ENCODE measurements at places on chromosomes 3 and 15. TPM values are rescaled to one million over a fixed set of nuclear protein-coding genes. Genes with fewer than 3 reads are reported as not detected.

- no peak for DNase-seq
These were observed 11.2 kb downstream of the C3orf52 start for GRCh38 chr3:112097378-112097777.

- DNase-seq = no peak
These were observed 127.5 kb downstream of the MEGF11 start for GRCh38 chr15:66126031-66126441.

DNA sequence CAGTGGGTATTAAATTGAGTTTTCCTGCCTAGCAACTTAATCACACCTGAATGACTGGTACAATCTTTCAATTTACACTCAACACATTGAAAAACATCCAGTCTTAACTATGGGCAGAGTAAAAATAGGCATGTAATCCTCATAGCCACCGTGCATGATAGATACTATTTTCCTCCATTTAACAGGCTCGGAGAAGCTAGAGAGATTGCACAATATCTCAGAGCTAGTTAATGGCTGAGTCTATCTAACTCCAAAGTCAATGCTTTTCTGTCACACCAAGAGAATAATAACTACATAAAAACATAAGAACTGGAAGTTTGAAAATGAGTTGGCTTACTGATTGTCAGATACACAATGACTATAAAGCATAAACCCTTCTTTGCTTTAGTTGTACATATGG lies 36.8 kb downstream of the LSAMP start:
- no peak for DNase-seq

DNA sequence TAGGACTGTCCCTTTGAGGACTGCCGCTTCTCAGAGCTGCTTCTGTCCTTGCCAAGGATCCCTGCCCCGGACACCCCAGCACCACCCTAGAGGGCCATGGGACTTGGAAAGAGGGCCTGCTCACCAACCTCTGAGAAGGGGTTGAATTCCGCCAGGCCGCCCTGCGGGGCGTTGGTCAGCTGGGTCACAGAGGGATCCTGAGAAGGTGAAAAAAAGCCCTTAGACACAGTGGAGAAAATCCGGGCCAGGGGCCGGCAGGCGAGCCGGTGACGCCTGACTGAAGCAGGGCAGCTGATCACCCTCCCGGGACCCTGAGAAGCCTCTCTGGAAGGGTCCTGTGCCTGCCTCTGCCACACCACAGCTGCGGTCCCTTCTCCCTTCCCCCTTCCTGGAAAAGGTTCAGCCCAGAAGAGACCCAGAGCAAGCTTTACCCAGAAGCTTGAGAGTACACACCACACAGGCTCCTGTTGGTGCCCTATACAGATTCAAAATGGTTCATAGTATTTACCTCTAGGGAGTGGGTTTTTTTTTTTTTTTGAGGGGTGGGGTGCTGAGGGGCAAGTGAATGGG lies 11.6 kb upstream of the ULK3 start:
- no peak for DNase-seq

- DNase-seq = no peak
These were observed 114.0 kb upstream of the PLCL2 start for GRCh38 chr3:16770792-16771191.

DNA sequence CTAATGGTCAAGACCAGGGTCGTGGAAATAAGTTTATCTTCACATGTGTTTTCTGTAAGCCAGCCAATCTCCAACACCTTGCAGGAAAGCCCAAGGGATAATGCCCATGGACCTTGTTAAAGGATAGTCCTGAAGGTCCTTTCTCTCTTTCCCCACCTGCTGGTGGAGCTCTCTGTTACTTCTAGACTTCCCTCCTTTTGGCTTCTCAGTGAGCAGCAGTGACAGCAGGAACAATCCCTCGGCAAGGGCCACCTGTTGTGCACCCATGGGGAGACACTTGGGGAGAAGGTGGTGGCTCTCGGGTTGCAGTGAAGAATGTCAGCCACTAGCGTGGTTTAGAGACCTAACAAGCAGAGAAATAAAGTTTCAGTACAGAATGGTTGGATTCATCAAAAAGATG lies 84.0 kb upstream of the OSBPL11 start:
- DNase-seq = no peak

DNA sequence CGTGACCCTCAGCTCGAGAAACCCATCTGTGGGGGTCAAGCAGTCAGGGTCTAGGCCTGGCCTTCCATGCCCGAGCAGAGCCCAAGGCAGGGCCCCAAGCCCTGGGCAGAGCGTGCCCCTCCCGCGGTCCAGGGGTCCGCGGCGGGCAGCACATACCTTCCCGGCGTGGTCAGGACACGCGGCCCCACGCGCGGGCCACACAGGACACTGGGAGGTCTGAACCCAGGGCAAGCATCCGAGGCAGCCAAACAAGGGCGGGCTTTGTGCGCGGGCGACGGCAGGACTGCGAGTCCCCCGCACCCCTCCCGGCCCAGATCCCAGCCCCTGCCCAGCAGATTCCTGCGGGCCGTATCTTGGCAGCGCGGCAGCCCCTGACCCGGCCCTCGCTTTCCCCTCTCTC lies 61.6 kb upstream of the ACAN start:
- DNase-seq = no peak

- no peak for DNase-seq
These were observed 51.0 kb downstream of the MME start for GRCh38 chr3:155131104-155131503.

DNA sequence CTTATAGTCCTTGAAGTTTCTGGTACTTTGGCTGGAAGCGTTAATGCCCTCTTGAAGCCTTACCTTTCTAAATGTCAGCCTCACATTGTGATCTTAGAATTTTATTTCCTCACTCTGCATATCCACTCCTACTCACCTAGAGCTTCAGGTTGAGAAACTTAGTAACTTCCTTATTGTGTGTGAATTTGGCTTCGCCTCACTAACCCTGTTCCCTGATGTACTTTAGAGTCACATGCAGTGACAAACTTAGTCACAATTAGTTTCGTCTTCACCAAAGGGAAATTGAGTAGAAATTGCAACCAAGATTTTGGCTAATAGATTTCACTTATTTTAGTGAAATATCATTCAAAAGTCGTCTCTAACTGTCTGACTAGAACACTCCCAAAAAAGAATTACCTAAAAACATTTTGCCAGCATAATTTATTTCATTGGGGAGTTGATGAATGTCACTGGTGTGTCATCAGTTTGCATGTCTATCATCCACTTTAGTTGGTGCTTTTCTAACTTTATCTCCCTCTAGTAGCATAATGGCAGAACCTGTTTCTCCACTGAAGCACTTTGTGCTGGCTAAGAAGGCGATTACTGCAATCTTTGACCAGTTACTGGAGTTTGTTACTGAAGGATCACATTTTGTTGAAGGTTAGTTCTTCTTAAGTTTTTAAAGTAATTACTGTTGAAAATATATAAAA lies 960 bp downstream of the MFN1 start:
- DNase-seq = no peak

- no peak for DNase-seq
These were observed 37.7 kb upstream of the BCHE start for GRCh38 chr3:165874663-165875489.

LRRC34 gene
- 4.8 TPM for total RNA-seq

RASGRP1 gene
- total RNA-seq = 0.67 TPM

Measured in posterior vena cava (tissue), 2 donors.